Right ventricle myocardium inferior (tissue), 1 donor: ENCODE measurements at places on chromosomes 2 and 18.

GRCh38 chr2:107376909-107377308, 449.8 kb upstream of the RGPD4 start:
- no peak for DNase-seq

- DNase-seq, result no peak
These were observed 3.0 kb downstream of the NPC1 start for GRCh38 chr18:23583071-23583865.

DNA sequence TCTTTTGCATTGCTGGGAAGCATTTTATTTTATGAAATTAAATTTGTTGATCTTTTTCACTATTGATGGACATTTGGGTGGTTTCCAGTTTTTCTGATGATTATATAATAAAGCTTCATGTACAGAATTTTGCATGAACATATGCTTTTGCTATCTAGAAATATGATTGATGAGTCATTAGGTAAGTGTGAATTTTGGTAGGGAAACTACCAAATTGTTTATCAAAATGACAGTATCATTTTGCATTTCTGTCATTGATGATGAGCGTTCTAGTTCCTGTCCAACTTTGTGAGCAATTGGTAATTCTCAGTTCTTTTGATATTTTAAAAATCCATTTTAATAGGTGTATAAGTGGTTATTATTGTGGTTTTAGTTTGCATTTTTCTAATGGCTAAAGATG, 67.7 kb downstream of the TAF4B start:
- DNase-seq, result no peak

DNA sequence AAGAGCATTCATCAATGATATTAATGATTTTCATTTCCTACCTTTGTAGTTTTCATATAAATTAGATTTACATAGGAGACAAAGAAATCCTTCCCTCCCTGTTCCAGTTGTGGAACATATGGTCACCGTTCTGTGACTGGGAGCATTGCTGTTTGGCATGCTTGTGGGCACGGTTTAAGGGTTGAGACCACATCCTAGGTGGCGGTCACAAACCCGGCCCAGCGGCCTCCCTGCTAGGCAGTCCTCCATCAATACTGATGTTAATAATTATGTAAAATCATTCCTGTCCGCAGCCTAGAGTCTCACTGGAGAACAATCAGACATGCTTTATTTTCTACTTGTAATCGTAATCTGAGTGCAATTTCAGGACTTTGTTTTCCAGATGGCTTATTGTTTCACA, 117.9 kb downstream of the AGAP1 start:
- no peak for DNase-seq
